Fibroblast of villous mesenchyme (primary cell): ENCODE measurements at places on chromosomes 3 and 15. TPM values are rescaled to one million over a fixed set of nuclear protein-coding genes. Genes with fewer than 3 reads are reported as not detected.

GRCh38 chr3:140052771-140053702 lies 118.1 kb downstream of the CLSTN2 start:
- no peak for DNase-seq

Gene FSTL1
- total RNA-seq = 997 and 1,795 TPM in 2 replicates

GRCh38 chr3:179716226-179716625 lies 63.4 kb downstream of the USP13 start:
- DNase-seq = no peak

- peak; percentile 42 for DNase-seq
These were observed 5.9 kb upstream of the ADGRG7 start for GRCh38 chr3:100603469-100603868.

DNA sequence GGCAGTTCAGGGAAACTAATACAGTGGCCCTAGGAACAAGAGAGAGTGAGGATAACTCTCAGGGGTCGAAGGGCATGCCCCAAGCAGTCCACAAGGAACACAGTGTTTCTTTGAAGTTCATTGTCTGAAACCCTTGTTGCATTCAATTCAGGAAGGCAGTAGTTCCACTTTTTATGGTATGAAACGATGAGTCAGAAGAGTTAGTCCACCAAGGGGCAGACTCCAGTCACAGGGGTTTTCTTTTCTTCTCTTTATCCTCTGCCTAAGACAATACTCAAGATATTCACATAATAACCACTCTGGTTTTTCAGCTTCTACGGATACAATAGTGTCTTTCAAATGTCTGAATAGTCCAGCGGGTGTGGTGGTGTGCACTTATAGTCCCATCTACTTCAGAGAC lies 23.7 kb upstream of the TICRR start:
- no peak for DNase-seq

- no peak for DNase-seq
These were observed 5.9 kb downstream of the MEX3B start for GRCh38 chr15:82039871-82040270.

Gene SETMAR
- 9.1 and 11.3 TPM in 2 replicates for total RNA-seq

GRCh38 chr15:74406992-74407705 lies 26.6 kb downstream of the SEMA7A start:
- peak; percentile 80 for DNase-seq

Gene CLDN18
- not detected in 2 replicates for total RNA-seq

GRCh38 chr3:131353016-131353877 lies 28.3 kb upstream of the NUDT16 start:
- DNase-seq = no peak

Gene IQCF5
- total RNA-seq = not detected in 2 replicates

Gene CLEC3B
- total RNA-seq = 0.43 and 0.64 TPM in 2 replicates

DNA sequence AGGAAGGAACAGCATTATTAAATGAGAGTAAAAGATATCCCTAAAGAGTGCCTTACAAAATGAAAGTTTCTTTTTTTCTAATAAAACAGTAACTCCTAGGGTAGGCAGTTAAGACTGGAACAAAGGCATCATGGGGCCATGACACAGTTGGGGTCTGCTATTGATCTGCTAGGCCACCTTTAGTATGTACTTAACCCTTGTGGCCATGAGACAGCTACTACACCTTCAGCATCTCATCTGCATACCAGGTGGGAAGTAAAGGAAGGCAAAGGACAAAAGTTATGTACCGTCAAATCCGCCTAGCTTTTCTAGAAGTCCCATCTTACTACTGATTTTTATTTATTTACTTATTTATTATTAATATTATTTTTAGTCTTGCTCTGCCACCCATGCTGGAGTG lies 93.8 kb upstream of the FHIT start:
- DNase-seq = no peak

Gene CYP8B1
- total RNA-seq = not detected in 2 replicates

DNA sequence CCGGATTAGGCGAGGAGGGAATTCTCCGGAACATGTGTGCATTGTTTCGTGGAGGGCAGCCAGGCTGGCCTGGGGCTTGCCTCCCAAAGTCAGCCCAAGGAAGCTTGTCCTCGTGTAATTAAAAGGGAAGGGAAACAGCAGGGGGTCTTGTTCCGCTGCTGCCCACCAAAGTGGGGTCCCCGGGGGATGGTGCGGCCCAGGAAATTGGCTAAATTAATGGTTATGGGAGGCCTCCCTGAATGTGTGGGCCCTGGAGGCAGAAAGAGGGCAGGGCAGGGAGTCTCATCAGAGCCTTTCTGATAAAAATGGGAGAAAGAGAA lies 118.1 kb downstream of the OPA1 start:
- DNase-seq = no peak

DNA sequence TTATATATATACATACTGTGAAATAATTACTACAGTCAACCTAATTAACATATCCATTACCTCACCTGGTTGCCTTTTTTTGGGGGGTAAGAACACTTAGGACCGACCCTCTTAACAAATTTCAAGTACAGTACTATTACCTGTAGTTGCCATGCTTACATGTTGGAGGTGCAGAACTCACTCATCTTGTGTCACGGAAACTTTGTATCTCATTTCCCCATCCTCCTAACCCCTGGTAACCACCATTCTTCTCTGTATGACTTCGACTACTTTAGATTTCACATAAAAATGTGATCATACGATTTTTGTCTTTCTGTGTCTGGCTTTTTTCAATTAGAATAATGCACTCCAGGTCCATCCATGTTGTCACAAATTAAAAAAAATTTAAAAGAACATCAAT lies 55.5 kb upstream of the MELTF start:
- DNase-seq = no peak

DNA sequence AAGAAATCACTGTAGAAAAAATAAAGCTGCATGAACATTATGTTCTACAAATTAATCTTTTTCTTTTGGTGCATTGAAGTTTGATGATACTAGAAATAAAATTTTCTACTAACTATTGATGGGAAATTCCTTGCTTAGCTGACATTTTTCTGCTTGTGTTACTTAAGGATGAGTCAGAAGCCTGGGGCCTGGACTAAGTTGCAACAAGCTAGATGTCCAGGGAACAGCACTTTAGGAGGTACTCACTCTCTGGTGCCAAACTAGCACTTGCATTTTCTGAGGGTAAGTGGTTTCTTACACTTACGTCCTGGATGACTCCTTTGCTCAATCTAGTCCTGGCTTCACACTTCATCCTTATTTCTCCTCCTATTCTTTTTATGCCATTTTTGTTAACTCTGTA lies 945.1 kb downstream of the IGSF11 start:
- DNase-seq = peak; percentile 11

Gene DPPA4
- total RNA-seq = not detected in 2 replicates

Gene TMC3
- not detected in 2 replicates for total RNA-seq

Gene CPN2
- not detected in 2 replicates for total RNA-seq

DNA sequence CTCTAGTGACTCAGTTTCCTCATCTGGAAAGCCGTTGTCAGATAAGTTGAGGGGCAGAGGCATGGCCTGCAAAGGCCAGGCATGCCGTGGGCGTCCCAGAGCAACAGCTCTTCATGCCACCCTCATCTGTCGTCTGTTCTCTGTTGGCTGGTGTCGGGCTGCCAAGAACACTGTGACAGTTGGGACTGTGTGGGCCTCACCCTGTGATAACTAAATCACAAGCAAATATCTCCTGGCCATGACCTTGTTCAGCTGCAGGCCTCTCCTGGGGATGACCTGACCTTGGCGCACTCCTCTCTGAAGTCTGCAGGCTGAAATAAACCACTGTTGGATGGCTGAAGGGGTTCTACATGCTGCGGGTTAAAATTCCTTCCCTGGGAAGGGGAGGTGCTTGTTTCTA lies 145.9 kb downstream of the SHQ1 start:
- no peak for DNase-seq

- DNase-seq = no peak
These were observed 3.6 kb upstream of the GMPPB start for GRCh38 chr3:49727154-49727923.

DNA sequence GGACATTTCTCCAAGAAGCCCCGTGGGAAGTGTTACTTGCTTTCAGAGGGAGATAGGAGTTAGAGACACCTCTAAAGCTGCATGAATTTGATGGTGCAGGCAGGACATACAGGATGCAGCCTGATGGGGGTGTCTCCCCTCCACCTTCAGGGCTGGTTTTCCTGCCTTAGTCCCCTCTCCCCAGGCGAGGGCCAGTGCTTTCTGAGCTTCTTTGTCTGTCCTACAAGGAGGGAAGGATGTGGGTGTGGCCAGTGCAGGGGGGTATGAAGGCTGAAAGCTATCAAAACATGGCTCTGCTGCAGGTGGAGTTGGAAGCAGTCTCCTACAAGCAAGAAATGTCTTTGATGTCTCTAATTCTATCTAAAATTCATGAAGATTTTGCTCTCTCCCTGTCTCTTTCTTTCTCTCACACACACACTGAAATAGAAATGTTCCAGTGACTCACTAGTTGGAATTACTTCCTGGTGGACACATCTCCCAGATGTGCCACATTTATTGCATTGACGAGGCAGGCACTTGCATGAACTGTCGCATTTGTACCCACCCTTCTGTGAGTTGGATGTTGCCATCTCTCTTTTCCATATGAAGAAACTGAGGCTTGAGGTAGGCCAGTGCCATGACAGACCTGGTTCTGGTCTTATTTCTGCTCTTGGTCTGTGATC lies 13.9 kb upstream of the PODXL2 start:
- no peak for DNase-seq

DNA sequence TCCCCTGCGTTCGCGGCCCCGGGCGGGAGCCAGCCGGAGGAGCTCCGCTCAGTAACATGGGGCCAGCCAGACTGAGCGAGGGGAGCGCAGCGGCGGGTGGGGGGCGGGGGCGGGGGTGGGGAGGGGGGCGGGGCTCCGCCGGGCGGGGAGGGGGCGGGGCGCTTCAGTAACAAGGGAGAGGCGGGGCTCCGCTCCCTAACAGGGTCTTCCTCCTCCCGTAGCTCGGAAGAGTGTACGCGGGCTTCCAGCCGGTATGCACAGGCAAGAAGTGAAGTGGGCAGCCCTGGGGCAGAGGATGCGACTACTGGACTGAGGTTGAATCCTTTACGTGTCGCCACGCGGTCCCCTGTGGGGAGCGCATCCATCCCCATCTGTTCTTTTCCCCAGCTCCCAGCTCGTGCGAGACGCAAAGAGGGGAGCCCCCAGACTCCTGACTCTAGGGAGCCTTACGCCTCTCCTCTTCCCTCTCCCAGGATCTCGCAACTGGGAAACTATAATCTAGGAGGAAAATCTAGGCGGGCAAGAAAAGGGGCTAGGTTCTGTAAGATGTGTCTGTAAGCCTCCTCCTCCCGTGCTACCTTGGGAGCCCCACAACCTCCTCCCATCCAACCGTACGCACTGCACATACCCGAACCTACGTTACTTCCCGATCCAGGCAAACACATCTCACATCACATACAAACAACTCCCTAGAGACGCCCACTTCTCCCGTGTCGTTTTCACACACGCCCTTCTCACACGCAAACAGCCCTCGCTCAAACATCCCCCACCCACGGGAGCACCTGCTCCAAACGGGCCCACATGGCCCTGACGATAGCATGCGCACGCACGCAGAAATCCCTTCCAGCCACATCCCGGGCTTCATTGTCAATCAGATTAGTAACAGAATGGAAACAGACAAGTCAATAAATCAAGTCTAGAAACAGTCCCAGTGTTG lies at the start of gene SHF:
Gene SHF (minus strand): TSS at position 73 of the 937 bp plus-strand sequence. CDS start 15 bp downstream, at position 58.
- peak; percentile 21 for DNase-seq

DNA sequence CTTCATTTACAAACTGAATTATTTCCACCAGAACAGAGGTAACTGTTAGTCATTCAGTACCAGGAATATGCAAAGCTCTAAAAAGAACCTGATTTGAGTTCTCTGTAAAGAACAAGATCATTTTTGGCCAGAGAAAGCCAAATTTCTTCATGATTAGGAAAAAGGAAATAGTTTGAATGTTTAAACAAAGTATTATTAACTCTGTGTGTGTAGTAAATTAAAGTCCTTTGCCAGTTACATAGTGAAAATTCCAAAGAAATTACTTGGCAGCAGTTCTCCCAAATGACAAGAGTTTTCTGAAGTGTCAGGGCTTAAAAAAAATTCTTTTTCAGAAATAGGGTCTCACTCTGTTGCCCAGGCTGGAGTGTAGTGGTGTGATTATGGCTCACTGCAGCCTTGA lies 24.5 kb downstream of the QTRT2 start:
- DNase-seq = no peak

- no peak for DNase-seq
These were observed 59.7 kb downstream of the ATP2B2 start for GRCh38 chr3:10445561-10446175.

Gene HESX1
- total RNA-seq = not detected in 2 replicates

Gene AGBL1
- not detected in 2 replicates for total RNA-seq

Gene GPR15
- not detected in 2 replicates for total RNA-seq

GRCh38 chr3:40602778-40603385 lies 78.1 kb downstream of the ZNF621 start:
- peak; percentile 65 for DNase-seq

Gene GPR87
- total RNA-seq = 0.43 TPM in 1 of 2 replicates, not detected in the other

DNA sequence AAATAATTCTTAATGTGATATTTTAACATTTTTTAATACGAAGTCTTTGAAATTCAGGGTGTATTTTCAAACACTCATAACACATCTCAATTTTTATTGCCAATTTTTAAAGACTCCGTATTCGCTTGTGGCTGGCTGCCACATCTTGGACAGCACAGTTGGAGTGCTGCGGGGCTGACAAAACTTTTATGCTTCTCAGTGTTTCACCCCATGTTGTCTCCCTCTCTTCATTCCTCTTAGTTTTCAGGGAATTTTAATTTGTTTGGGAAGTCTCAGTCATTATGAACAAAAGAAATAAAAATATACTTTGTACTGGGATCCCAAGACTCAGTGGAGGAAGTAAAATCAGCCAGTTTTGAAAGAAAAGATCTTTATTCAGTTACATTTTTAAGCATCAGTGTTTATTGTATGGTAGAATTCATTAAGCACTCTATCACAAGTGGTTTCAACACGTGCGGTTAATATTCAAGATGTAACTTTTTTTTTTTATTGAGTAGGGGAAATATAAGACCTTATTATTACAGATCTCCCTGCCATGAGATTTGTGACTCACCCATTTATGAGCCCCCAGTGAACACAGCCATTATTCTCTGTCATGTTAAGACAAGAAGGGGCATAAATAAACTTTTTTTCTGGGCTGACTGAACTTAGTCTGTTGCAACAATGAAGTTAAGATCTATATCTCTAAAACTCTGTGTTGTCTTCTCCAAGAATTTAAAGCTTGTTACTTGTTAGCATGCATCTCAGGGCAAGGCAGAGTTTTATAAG lies 26.8 kb downstream of the KAT2B start:
- peak; percentile 66 for DNase-seq

DNA sequence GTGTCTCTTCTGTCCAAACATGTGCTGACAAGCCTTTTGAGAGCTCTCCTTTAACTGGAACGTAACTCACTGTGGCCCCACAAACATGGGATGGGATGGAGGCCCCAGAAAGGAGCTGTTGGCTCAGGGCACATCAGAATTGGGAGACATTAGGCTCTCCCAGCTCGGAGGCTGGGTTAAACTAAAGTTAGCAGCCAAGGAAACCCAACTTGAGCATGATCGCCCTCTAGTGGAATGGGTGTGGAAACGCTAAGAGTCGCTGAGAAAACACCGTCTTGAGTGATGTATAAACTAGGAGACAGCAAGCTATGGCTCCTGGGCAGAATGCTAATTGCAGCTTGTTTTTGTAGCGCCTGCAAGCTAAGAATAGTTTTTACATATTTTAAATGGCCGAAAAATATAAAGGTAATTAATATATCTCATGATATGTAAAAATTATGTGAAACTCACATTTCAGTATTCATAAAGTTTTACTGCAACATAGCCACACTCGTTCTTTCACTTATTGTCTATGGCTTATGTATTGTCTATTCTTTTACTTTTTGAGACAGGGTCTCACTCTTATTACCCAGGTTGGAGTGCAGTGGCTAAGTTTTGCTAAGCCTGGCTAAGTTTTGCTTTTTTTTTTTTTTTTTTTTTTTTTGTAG lies 138.8 kb upstream of the HACD2 start:
- peak; percentile 85 for DNase-seq

Gene CD80
- total RNA-seq = not detected in 2 replicates
